ENCODE measurements at places on chromosomes 13 and 19. TPM values are rescaled to one million over a fixed set of nuclear protein-coding genes. Genes with fewer than 3 reads are reported as not detected.

DNA sequence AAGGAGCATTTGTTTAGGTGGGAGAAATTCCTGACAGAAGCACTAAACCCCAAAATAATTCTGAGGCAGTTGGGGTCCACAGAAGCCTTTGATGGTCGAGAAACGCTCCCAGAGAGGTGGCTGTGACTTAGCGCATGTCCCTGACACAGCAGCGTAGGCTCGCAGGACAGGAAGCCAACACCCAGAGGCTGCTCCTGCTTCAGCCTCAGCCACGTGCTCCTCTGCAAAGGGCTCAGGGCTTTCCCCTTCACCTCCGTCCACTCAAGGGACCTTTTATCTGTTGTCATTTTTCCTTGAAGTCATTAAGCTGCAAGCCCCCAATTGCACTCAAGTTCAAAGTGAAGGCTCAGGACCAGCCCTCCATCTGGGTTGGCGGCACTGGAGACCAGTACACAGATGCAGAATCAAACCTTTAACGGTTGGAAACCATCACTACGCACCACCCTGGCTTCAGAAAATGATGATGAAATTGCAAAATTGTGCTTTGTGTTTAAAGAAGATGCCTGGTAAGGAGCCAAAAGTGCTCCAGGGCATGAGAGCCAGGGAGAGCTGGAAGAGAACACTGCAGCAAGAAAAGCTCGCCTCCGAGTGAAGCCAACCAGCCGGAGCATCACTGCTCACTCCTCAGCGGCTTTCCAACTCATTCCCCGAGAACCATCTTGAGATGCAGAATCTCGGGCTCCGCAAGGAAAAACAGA, 219.6 kb downstream of the RAP2A start:
- DNase-seq = no peak

DNA sequence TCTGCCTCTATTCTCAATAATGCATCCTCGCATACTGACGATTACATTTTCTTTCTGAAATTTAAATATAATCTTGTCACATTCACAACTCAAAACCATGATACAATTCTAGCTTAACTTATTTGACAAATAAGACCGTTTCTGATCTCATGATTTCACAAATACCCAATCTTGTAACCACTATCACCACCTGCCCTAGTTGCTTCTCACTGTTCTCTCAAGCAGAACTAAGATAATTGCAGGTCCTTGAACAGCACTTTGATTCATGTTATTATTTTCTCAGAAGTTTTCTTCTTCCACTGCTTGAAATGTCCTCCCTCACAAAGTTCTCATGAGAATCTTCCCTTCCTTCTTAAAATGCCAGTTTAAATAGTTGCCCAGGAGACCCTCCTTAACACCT, 211.4 kb downstream of the PCDH9 start:
- DNase-seq = no peak

DNA sequence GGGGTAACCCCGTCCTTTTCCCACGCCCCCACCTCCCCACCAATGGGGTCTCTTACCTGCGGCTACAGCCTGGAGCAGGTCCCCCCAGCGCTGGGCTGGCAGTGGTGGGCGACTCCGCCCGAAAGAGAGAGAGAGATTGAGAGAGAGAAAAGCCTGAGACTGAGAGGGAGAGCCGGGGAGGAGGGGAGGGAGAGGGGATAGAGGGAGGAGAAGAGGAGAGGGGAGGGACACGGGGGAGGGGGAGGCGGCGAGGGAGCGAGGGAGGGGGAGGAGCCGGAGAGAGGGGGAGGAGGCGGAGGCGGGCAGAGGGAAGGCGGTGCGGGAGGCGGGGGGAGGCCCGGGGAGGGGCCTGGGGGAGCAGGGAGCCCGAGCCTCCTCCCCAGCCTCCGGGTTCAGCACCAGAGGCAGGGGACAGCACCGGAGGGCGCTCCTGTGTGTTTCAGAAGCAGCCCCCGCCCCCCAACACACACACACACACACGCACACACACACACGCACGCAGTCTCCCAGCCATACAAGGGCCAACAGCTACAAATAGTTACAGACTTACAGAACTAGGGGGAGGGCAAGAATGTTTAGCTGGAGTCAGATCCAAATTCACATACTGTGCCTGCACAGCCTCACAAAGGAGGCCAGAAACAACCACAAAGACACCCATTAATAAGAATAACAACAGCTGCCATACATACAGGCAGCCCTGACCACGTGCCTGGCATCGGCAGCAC, at the start of gene SLC8A2:
SLC8A2 (minus strand) TSS at position 161 of the 725 bp plus-strand sequence. CDS start 5,490 bp downstream, outside the sequence.
- no peak for DNase-seq

DNA sequence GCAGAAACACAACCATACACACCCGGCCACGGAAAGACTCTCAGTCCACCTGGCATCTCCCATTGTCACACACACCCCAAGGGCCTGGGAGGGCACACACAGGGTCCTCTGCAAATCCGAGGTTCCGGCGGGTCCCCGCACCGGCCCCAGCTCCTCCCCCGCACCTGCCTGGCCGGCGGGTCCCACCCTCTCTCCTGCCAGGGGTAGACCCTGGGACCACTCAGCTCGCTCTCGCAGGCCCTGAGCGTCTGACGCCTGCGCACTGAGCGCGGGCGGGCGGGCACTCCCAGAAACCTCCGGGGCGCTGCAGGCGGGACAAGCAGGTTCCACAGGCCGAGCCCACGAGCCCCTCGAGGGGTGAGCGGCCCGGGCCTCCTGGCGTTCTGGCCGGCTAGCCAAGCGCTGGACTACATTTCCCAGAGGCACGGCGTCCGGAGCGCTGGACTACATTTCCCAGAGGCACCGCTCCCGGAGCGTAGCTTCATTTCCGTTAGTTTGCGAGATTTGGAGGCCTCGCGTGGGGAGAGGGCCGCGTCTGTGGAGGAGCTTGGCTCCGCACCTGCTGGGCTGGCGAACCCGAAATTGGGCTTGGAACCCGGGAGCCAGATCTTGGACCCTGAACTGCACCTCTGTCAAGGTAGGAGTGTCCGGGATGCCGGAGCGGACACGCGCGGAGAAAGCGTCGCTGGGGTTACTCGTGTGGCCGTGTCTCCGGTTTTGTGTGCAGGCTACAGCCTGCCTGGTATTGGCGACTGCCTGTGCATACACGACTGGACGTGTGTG, at the start of gene ZNF420:
ZNF420 (plus strand) TSS at position 500 of the 783 bp plus-strand sequence. CDS start 10,686 bp downstream, outside the sequence.
- DNase-seq = peak; percentile 95

GRCh38 chr19:50669302-50670101, 20.3 kb downstream of the C19orf81 start:
- no peak for DNase-seq

DNA sequence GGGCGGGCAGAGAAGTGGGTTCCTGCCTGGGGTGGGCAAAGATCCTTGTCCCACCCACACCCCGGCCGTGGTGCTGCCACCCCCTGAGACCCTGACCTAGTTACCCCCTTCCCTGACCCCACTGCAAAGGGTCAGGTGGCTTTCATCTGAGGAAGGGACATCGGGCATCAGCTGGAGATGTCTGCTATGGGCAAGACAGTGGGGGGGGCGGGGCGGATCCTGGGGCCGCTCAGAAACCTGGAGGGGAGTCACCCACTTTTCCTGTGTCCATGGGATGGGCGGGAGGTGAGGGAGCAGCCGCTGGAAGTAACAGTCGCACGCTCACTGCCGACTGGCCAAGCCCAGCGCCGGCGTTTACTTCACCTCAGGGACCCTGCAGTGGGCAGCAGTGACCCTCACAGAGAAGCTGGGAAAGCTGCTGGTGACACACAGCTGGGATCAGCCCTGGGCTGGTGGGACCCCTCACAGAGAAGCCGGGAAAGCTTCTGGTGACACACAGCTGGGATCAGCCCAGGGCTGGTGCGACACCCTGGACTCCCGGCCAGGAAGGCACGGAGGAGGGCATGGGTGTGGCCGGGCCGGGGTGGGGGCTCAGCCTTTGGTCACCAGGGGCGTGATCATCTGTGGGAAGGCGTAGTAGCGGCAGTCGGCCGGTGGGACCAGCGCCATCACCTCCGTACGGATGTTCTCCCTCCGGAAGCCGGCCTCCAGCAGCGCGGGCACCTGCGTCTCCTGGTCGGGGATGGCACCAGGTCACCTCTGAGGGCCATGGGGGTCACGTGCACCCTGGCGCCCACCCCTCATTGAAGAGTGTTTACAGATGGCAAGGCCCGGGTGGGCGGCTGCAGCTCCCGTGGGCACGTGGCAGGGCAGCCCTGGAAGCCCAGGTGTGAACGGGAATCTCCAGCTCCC, 4.3 kb downstream of the GAMT start:
- DNase-seq = peak; percentile 77

GRCh38 chr13:112655913-112656312, 33.9 kb upstream of the ATP11A start:
- no peak for DNase-seq

DNA sequence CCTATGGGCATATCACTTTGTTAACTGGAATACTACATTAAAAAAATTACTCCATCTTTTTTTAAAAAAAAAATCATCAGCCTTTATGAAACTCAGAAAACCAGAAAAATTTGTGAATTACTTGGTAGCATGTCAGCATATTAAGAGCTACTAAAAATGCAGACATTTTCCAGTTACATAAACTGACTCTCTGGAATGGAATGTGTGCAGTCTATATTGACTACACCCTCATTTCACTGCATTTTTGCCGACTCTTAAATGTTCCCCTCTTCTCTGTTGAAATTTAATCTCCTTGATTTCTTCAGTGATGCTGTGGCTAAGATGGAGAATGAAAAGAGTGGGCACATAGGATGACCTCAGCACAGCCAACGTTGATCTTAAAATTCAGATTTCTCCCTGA, 393.8 kb downstream of the ITGBL1 start:
- no peak for DNase-seq

DNA sequence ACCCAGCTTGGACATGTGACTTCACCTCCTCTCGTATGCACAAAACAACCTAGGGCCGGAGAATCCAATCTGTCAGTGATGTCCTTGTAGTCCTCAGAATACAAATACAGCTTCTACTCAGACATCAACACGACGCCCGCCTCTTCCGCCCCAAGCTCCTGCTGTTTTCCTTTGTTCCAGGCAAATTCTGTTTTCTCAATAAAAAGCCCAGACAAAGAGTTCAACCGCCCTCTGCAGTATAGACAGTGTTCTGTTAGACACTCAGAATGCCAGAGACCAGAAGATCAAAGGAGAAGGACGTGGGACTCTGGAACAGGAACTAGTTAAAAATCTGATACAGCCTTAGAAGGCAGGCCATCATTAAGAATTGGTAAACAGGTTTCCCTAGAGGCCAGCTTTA, 42.0 kb upstream of the GGACT start:
- no peak for DNase-seq

DNA sequence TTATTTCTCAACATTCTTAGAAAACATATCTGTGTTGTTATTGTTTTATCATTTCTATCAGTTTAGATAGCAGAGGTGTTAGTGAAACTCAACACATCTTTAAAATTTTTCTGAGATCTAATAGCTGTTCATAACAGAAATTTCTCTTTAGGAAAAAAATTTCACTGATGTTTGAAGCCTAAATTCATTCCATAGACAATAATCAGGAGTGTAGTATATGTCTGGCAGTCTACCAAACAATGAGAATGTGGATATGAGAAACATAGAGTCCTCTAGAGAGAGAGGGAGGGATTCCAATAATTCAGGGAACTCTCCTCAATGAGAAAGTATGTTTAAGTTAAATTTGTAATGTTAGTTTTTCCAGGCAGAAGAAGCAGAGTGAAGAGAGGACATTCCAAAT, 118.2 kb upstream of the EDNRB start:
- no peak for DNase-seq

- DNase-seq = no peak
Observed at GRCh38 chr13:20174656-20175405, 14.0 kb upstream of the GJA3 start.

- DNase-seq = no peak
Observed at GRCh38 chr19:6723738-6724137, 3.3 kb upstream of the C3 start.

- peak; percentile 29 for DNase-seq
Observed at GRCh38 chr13:110131424-110131823, 175.5 kb downstream of the COL4A1 start.

DNA sequence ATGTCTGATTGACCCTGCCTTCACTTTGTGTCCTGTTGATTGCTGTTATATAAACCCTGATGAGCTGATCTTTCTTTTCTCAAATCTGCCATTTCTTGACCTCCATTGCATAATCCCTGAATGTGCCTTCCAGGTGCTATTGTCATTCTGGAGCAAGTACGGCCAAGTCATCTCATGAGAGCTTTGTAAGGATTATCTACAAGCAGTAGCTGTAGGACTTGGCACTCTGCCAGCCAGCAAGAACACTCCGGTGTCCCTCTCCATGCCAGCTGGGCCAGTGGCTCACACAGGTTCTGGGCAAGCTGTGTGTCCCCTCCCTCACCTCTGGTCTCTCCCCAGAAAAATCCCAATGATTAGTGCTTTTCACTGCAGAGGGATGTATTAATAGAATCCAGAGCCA, 348.1 kb downstream of the FOXO1 start:
- no peak for DNase-seq

DNA sequence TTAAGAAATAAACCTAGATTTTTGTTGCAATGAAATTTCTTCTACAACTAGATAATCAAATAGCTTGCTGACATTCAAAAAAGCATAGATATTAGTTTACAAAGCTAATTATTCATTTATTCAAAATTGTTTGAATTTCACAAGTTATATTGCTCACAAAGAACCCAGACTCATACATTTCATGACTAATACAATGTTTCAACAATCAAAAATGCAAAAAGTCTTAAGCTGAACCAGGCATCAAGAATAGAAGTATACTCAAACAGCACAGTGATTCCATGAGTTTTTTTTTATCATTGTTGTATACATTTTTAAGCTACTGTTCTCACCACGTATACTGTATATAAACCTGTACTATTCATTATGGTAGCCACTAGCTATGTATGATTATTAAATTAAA, 51.0 kb downstream of the DIAPH3 start:
- no peak for DNase-seq

DNA sequence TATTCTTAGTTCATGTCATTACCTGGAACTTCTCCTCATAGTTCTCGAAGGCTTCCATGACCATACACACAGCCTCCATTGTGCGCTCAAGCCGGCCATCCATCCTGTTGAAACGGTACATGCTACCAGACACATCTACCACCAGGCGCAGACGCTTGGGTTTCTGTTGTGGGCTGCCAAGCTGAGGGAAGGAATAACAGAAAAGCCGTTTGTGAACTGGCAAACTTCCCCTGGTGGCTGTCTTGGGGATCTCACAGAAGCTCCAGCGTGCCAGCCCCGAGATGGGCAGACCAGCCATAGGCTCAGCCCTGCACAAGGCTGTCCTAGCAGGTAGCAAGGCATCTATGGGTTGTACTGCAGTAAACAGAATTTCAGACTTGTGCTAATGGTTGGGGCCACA, 130.1 kb downstream of the RGCC start:
- no peak for DNase-seq

- no peak for DNase-seq
Observed at GRCh38 chr19:31266731-31267130, 82.5 kb downstream of the TSHZ3 start.

- peak; percentile 52 for DNase-seq
Observed at GRCh38 chr19:50258918-50259372, 55.5 kb downstream of the MYH14 start.

The AXL gene
- total RNA-seq = 10.1 TPM

The PALM gene
- 6.6 TPM for total RNA-seq

The CHAF1A gene
- 3.3 TPM for total RNA-seq

The GPR42 gene
- total RNA-seq = not detected

The RNF17 gene
- 0.33 TPM for total RNA-seq

The LPAR2 gene
- total RNA-seq = 1.3 TPM

The SOHLH2 gene
- total RNA-seq = not detected

The LRP3 gene
- 45.7 TPM for total RNA-seq

The SULT2B1 gene
- total RNA-seq = not detected

The BEST2 gene
- not detected for total RNA-seq

The ZNF700 gene
- total RNA-seq = 5.6 TPM

The DYRK1B gene
- 5.5 TPM for total RNA-seq

The KIR2DL1 gene
- not detected for total RNA-seq
